Endothelial cell of umbilical vein (primary cell): ENCODE measurements at places on chromosomes 12 and 14. TPM values are rescaled to one million over a fixed set of nuclear protein-coding genes. Genes with fewer than 3 reads are reported as not detected.

Gene ALDH2
- 58.9 and 69.5 TPM in 2 replicates for polyA plus RNA-seq

Gene GPR84
- polyA plus RNA-seq: 0.08 TPM in 1 of 2 replicates, not detected in the other

Gene FGD6
- polyA plus RNA-seq: 5.7 and 5.9 TPM in 2 replicates

Gene C14orf180
- not detected in 2 replicates for polyA plus RNA-seq

GRCh38 chr14:23183158-23183470 lies 346 bp downstream of the SLC7A8 start:
- peak; percentile 19 for DNase-seq

GRCh38 chr14:39369029-39369428 lies 63.2 kb downstream of the FBXO33 start:
- no peak for DNase-seq
